Stimulated activated CD8-positive, alpha-beta memory T cell treated with anti-CD3 and anti-CD28 coated beads, Interleukin-4, amount 100 ng/mL, for 1 hour (primary cell): ENCODE measurements at places on chromosomes 4 and X.

GRCh38 chr4:17063888-17064287 lies 165.4 kb upstream of the LDB2 start:
- DNase-seq = no peak

GRCh38 chr4:149645790-149646189 lies 169.9 kb downstream of the IQCM start:
- no peak for DNase-seq

DNA sequence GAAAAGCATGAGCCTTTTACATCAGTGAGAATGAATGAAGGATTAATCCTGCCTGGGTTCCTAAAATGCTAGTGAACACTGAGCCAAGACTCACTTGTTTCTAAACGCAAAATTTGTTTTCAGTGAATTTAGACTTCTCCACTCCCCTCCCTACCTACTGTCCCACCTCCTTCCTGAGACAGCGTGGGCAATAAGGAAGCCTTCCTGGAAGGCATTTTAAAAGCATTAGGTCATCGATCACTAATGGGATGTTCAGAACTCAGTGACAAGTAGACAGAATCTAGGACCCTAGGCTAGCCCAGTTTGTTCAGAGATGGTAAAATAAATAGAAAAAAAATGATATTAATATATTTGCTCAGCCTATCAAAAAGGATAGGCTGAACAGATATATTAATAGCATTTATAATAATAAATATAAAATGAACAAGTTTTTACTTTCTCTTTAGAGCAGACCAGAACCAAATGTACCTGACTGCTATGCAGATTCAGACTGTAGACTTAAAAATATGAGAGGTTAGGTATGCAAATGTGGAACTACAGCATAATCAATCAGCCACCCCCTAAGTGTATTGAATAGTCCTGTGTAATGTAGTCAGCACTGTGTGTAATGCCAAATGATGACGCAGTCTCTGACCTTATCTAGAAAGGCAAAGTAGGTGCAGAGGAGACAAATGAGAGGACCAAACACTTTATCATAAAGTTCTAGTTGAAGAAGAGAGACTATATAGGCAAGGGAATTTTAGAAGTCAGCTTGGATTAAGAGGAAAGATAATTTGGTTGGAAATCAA lies 331.1 kb downstream of the GPAT3 start:
- DNase-seq = no peak

DNA sequence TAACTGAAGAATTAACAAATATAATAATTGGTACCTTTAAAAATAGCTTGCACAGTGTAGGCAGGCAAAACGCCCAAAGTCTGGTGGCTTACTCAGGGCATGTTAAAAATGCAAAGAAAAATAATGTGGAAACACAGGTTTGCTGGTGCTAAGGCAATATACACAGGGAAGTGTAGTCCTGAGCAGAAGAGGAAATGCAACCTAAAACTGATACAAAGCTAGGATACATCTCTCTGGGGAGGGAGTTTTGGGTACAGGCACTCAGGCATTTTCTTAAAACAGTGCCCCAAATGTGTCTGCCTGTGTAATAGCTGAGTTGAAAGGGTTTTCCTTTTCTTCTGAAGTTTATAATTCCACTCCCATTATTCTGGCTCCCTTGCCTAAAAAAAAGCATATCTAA lies 47.4 kb downstream of the TMPRSS11E start:
- DNase-seq = no peak

- no peak for DNase-seq
Observed at GRCh38 chr4:105805501-105806120, 89.7 kb upstream of the NPNT start.

DNA sequence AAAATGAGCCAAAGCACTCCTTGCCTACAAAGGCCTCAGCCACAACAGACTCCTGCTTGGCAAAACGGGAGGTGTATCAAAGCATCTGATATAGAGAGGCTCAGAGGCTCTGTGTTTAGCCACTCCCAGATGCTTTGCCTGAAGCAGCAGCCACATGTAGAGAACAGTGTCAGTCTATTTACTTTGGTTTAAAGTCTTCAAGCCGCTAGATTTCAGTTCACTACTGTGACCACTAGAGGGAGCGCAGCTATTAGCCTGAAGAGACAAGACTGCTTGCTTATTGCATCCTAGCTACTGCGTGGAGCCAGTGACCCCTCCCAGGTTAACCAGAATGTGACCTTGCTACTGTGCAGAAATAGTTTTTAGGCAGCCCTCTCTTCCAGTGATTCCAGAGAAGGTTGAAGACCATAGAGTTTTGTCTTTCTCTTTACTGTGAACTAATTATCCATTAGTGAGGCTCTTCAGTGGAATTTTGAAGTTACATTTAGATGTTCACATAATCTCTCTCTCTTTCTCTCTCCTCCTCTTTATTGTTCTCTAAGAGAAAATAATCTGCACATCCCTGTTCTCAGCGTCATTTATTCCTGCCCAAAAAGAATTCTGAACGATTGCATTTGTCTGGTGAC lies 39.3 kb downstream of the BMP3 start:
- DNase-seq = peak; percentile 23

DNA sequence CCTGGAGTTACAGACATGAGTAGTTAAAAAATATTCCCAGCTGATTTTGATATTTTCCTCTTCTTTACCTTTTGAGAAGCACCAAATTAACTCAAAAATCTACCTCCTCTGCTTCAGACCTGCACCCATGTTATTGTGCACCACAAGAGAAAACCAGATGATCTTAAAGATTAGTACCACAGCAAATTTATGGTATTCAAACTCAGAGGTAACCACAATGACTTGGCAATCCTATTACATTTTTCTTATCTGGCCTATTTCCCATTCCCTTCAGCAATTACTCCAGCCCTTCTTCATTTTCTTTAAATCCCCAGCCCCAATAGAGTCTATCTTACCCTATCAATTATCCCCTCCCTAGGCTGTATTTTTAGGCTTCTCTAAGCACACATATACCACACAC lies 535.1 kb downstream of the FAT4 start:
- DNase-seq = no peak

- DNase-seq = no peak
Observed at GRCh38 chr4:117596917-117597480, 437.3 kb upstream of the NDST3 start.

GRCh38 chr4:98652996-98653395 lies 5.4 kb downstream of the TSPAN5 start:
- DNase-seq = no peak

DNA sequence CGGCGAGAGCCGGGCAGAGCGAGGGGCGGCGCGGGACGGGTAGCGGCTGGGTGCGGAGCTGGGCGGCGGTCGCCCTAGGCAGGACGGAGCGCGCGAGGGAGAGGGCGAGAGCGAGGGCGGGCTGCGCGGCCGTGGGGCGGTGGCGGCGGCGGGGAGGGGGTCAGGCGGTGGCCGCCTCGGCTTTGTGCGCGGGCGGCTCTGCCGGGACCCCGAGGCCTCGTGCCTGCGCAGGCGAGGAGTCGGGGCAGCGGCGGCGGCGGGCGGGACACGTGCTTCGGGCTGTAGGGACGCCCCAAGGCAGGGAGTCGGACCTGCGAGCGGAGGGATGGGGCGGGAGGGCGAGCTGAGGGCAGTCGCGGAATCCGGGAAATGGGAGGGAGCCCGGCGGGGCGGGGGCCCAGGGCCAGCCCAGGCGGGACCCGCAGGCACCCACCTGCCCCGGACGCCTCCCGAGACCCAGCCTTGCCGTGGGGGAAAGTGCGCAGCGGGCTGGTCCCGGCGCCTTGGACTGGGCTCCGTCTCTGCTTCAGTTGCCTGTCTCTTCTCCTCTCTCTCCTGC lies 465 bp downstream of the BMPR1B start:
- DNase-seq = no peak

DNA sequence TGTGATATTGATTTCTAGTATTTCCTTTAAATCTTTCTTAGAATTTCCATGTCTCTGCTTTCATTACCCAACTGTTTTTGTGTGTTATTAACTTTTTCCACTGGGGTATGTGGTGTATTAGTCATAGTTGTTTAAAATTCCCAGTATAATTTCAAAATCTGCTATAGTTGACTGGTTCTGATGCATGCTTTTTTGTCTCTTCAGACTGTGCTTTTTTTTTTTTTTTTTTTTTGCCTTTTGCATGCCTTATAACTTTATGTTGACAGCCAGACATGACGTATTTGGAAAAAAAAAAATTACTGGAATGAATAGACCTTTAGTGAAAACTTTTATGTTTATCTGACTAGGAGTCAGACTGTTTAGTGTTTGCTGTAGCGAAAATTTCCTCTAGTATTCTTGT lies 580.4 kb downstream of the ANKRD50 start:
- no peak for DNase-seq

- DNase-seq = no peak
Observed at GRCh38 chr4:176575141-176575730, 217.5 kb downstream of the VEGFC start.

DNA sequence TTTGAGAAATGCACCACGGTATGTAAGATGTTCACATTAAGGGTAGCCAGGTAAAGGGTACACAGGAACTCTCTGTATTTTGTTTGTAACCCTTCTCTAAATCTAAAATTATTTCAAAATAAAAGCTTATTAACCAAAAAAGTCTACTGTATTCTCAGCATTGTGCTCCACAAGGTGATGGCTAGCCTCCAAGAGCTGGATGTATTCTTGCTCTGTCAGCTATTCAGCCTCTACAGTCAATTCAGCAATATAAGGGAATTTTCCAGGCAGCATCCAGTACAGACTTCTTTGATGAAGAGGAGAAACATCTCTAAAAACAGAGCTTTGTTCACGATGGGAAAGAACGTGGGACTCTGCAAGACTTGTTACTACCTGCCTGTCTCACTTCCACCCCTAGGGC lies 63.5 kb upstream of the MAOA start:
- DNase-seq = no peak

- DNase-seq = no peak
Observed at GRCh38 chr4:14452001-14452400, 550.3 kb upstream of the CPEB2 start.

DNA sequence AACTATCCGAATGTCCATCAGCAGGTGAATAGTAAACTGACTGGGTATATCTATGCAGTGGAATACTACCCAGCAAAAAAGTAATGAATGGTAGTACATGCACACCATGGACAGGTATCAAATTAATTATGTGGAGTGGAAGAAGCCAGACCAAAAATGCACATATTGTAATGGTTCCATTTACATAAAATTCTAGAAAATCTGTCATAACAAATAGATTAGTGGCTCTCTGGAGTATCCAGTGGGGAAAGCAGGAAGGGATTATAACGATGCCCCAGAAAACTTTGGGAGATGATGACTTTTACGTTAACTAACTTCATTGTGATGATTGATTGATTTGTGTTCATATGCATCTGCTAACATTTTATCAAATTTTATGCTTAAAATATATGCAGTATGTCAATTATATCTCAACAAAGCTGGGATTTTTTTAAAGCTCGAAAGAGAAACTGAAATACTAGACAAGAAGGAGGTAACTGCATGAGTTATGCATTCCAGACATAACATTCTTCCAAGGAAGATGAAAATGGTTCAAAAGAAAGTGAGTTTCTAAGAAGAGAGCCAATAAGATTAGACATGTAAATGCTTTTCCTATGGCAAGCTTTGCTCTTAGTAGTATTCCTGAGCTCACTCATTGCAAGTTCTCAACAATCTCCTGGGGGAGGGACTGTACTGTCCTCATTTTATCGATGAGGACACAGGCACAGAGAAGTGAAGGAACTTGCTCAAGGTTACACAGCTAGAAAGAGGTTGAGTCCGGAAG lies 58.6 kb upstream of the MSX1 start:
- DNase-seq = no peak

GRCh38 chr4:22573198-22573597 lies 57.3 kb upstream of the ADGRA3 start:
- DNase-seq = no peak

- DNase-seq = no peak
Observed at GRCh38 chrX:74453178-74453577, 31.9 kb downstream of the SLC16A2 start.

- DNase-seq = no peak
Observed at GRCh38 chr4:56613101-56613862, 67.8 kb downstream of the HOPX start.

GRCh38 chr4:17029964-17030363 lies 131.5 kb upstream of the LDB2 start:
- DNase-seq = no peak

GRCh38 chr4:127922226-127922625 lies 41.5 kb downstream of the PLK4 start:
- DNase-seq = no peak

DNA sequence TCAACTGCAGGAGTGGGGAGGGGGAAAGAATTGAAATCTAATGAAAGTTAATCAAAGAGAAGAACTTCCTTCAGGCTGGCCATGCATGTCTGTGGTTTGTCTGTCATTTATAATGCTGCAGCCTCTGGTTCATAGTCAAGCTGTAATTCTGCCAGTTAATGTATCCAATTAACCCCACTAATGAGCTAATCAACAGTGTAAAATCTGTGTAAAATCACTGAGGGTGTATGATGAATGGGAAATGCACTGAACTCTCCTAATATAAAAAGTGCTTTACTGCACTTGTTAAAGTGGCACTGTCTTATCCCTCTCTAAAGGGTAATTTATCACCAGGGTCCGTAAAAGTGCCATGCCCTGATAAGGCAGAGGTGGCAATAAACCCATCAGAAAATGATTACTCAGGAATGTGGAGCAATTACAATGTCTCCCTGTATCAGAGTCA lies 798.1 kb downstream of the PDHA2 start:
- no peak for DNase-seq

GRCh38 chrX:81208916-81209315 lies 7.0 kb downstream of the SH3BGRL start:
- no peak for DNase-seq

- no peak for DNase-seq
Observed at GRCh38 chr4:99102634-99103033, 14.0 kb upstream of the ADH5 start.

DNA sequence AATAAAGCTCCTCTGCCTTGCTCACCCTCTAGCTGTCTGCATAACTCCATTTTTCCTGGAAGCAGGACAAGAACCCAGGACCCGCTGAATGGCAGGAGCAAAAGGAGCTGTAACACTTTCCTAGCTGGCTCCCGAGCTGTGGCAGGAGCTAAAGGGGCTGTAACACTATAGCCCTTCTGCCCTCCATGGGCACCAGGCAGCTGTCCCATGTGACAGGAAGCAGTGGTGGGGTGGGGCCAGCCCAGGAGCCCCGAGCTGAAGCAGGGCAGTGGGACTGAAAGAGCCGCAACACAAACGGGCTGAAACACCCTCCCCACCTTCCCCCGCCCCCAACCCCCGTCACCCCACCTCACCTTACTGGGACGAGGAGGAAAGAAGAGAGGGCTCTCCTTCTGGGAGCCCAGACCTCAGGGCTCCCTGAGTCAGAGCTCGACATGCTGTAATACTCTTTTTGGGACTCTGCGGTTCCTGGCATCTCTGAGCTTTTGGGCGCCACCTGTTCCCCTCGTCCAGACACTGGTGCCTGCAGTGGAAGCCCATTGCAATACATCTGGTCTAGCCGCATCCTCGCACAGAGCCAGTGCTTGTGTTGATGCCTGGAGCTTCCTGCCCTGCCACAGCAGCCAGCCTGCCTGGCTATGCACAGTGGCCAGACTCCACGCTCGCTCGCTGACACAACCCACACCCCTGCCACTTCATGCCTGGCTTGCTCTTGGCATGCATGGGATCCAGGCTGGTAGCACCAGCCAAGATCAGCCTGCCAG lies 39.4 kb downstream of the PPM1K start:
- no peak for DNase-seq
